ENCODE measurements at places on chromosomes 6 and 20.
A peak's percentile ranks its signal among the peaks of the same experiment; 100 is the strongest.

DNA sequence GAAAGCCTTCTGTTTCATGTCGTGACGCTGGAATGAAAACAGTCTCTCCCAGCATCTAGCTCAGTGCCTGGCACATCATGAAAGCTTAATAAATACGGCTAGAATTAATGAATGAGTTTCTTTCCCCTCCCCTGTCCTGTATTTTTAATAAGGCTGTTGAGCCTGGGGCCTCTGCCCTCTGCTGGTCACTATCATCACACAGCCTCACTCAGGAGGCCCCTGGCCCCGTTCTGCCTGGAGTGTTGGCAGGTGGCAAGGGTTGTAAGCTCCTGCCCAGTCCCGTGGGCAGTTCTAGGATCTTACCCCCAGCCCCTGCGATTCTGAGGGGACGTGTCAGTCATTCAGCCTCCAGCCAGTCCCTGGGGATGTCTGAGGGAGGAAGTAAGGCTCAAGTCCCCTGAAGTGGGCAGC is 41.4 kb downstream of the PHACTR3 start:
- DNase-seq = no peak

DNA sequence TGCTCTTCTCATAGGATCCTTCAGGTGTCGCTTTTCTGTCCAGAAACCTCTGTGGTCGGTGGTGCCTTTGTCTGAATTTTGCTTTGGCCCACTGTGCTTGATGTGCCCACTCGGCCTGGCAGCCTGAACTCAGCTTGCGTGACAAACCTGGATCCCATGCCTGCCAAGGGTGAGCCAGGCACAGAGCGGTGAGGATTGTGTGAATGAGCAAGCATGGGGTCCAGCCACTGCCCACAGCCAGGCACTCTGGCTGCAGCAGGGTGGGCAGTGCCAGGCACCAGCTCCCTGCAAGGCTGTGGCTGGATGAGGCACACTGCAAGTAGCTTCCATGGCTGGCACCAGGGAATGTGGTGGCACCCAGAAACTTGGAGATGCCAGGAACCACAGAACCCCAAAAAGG is 110.3 kb downstream of the THEMIS start:
- DNase-seq = no peak

GRCh38 chr6:14921170-14921569 is 324.7 kb upstream of the JARID2 start:
- DNase-seq = peak; percentile 96

- DNase-seq = peak; percentile 19
Observed at GRCh38 chr6:134177236-134177635, 124.8 kb upstream of the SLC2A12 start.

DNA sequence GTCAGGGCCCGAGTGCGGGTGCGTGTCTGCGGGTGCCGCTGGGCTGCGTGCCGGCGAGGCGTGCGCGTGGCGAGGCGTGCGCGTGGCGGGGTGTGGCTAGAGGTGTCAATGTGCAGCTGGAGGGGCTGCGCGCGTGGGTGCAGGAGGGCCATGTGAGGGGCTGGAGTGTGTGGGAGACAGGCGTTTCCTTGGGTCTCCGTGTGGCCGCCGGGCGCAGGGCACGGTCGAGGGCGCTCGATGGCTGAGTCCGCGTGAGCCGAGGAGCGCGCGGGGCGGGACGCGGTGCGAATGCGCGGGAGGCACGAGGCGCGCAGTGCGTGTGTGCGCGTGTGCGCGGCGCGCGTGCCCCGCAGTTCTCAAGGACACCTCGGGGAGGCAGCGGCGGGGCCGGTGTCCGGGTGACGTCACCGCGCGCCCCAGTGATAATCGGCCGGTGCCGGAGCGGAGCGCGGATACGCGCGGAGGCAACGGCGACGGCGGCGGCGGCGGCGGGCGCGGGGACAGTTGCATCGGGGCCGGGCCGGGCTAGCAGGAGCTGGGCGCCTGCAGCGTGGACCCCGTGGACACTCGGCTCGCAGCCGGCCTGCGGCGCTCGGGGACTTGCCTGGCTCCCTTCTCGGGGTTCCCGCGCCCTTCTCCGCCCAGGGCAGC is 38.7 kb downstream of the YTHDF1 start:
- DNase-seq = no peak
